ENCODE measurements at places on chromosomes 5 and 9.

GRCh38 chr5:83277953-83278352 is 193.6 kb upstream of the VCAN start:
- no peak for DNase-seq
- H3K4me1 ChIP-seq = no peaks in the 10 kb centered on the region
- no peak overlapping the region for H3K4me3 ChIP-seq
- no peaks in the 10 kb centered on the region for H3K27me3 ChIP-seq
- no peak overlapping the region for H3K27ac ChIP-seq
- H3K36me3 ChIP-seq = no peaks in the 10 kb centered on the region

GRCh38 chr5:77024490-77024889 is 5.7 kb upstream of the AGGF1 start:
- H3K36me3 ChIP-seq = no peaks in the 10 kb centered on the region
- peaks cover 6% of the 10 kb centered on the region for H3K4me1 ChIP-seq
- no peak overlapping the region for H3K4me3 ChIP-seq
- DNase-seq = no peak
- H3K27me3 ChIP-seq = no peaks in the 10 kb centered on the region

- no peaks in the 10 kb centered on the region for H3K27me3 ChIP-seq
- H3K4me3 ChIP-seq = no peak overlapping the region
- H3K27ac ChIP-seq = peak overlapping the region; percentile 50
- peaks cover 5% of the 10 kb centered on the region for H3K4me1 ChIP-seq
Measured at GRCh38 chr9:71638627-71639026, 129.7 kb downstream of the CEMIP2 start.

GRCh38 chr5:5512543-5512942 is 90.1 kb downstream of the ICE1 start:
- no peaks in the 10 kb centered on the region for H3K4me1 ChIP-seq
- DNase-seq = no peak
- H3K27me3 ChIP-seq = no peaks in the 10 kb centered on the region

- no peaks in the 10 kb centered on the region for H3K27me3 ChIP-seq
- no peak overlapping the region for H3K27ac ChIP-seq
- no peaks in the 10 kb centered on the region for H3K36me3 ChIP-seq
- no peak overlapping the region for H3K4me3 ChIP-seq
- DNase-seq = no peak
Measured at GRCh38 chr5:103232393-103232999, 26.1 kb upstream of the MACIR start.

GRCh38 chr9:95852059-95853032 is 23.1 kb upstream of the ERCC6L2 start:
- no peak overlapping the region for H3K27ac ChIP-seq
- no peak overlapping the region for H3K4me3 ChIP-seq
- H3K27me3 ChIP-seq = no peaks in the 10 kb centered on the region
- no peak for DNase-seq
- H3K4me1 ChIP-seq = no peaks in the 10 kb centered on the region
- no peaks in the 10 kb centered on the region for H3K36me3 ChIP-seq

- no peak overlapping the region for H3K27ac ChIP-seq
- no peaks in the 10 kb centered on the region for H3K36me3 ChIP-seq
- no peaks in the 10 kb centered on the region for H3K27me3 ChIP-seq
Measured at GRCh38 chr5:149035372-149035790, 27.5 kb downstream of the SH3TC2 start.

GRCh38 chr9:98315551-98316060 is 60.2 kb upstream of the TBC1D2 start:
- H3K4me3 ChIP-seq = no peak overlapping the region
- H3K27me3 ChIP-seq = no peaks in the 10 kb centered on the region
- no peaks in the 10 kb centered on the region for H3K4me1 ChIP-seq
- no peaks in the 10 kb centered on the region for H3K36me3 ChIP-seq
- no peak overlapping the region for H3K27ac ChIP-seq

GRCh38 chr5:9928326-9928725 is 298.2 kb upstream of the TAS2R1 start:
- no peak overlapping the region for H3K27ac ChIP-seq
- no peak for DNase-seq
- no peaks in the 10 kb centered on the region for H3K36me3 ChIP-seq
- H3K27me3 ChIP-seq = no peaks in the 10 kb centered on the region
- H3K4me3 ChIP-seq = no peak overlapping the region
- H3K4me1 ChIP-seq = no peaks in the 10 kb centered on the region

DNA sequence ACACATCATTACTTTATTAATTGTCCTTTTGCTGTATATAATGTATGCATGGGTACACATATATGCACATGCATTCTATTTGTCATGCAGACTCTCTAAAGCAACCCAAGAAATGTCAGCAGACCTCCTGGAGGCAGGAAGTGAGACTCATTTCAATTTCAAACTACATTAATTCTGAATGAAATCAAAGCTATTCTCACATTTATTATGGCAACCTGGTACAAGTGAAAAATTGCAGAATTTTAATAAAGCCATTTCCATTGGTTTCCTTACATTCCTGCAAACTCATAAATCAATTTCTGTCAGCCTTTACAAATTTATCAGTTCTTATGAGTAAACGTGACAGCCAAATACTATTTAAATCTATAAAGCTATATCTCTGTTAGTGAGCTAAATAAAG is 430.4 kb upstream of the NUDT12 start:
- H3K27me3 ChIP-seq = no peaks in the 10 kb centered on the region
- no peak overlapping the region for H3K27ac ChIP-seq
- H3K36me3 ChIP-seq = no peaks in the 10 kb centered on the region
- H3K4me3 ChIP-seq = no peak overlapping the region
- no peak for DNase-seq

- no peak overlapping the region for H3K27ac ChIP-seq
- H3K27me3 ChIP-seq = no peaks in the 10 kb centered on the region
- H3K4me1 ChIP-seq = peaks cover 87% of the 10 kb centered on the region
- peak; percentile 83 for DNase-seq
Measured at GRCh38 chr5:1513326-1514026, 10.3 kb downstream of the LPCAT1 start.

Measured in spleen (tissue), 13 donors.